ENCODE measurements at places on chromosomes 13 and 19.
A peak's percentile ranks its signal among the peaks of the same experiment; 100 is the strongest.

DNA sequence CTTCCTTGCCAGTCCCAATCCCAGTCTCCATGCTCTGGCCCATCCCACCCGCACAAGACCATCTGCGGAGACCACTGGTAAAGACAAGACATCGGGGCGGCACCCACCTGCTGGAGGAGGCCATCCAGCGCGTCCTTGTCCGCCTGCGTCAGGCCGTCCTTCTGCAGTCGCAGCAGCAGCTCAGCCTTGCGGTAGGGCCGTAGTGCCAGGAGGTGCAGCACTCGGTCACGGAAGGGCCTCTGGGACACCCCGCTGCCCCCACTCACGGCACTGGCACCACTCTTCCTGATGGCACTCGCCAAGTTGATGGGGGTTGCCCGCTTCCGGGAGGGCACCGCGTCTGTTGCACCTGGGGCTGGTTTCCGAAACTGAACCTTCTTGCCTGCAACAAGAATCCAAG is 23.5 kb upstream of the ISYNA1 start:
- DNase-seq = no peak

DNA sequence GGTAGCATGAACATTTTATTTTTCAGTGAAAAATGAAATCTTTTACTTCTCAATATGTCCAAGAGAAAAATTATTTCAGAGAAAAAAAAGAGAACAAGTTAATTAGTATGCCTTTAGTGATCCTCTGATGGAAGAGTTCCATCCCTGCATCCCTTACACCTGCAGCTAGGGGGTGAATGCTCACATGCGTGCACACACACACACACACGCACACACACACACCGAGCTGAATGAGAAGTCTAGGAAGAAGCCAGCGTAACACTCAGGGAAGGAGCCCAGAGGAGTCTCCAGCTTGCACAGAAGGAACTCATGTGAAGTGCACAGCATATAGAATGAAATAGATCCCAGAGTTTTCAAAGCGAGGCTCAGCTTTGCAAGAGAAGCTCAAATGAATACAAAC is 510.5 kb downstream of the IRS2 start:
- DNase-seq = peak; percentile 17

- no peak for DNase-seq
Measured at GRCh38 chr19:6710273-6711077, 10.0 kb downstream of the C3 start.

- DNase-seq = no peak
Measured at GRCh38 chr13:77865622-77866021, 53.0 kb downstream of the EDNRB start.

DNA sequence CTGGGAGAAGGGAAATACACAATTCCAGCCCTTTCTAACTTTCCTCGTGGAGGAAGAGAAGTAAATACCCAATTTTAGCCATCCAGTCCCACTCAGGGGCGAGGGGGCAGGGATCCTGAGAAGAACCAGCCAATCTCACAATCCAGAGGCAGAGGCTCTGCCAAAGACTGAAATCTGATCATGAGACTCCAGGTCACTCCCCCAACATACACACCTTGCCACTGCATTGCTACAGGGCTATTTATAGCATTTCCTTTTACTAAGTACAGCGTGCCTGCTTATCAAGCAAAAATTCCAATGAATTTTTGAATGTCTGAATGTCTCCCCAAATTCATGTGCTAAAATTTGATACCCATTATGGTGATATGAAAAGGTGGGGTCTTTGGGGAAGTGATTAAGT is 1687.5 kb downstream of the EFNB2 start:
- DNase-seq = no peak

DNA sequence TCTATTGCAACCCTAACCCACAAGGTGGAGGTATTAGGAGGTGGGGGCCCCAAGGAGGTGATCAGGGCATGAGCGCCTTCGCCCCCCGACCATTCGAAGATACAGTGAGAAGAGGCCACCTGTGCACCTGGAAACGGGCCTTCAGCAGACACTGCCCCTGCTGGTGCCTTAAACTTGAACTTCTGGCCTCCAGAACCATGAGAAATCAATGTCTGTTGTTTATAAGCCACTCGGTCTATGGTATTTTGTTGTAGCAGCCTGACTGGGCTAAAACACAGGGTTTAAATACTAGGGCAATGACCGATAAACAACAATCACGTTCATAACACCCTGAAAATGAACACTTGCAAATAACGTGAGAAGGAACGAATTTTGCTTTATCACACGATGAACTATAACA is 85.2 kb upstream of the USP29 start:
- no peak for DNase-seq

DNA sequence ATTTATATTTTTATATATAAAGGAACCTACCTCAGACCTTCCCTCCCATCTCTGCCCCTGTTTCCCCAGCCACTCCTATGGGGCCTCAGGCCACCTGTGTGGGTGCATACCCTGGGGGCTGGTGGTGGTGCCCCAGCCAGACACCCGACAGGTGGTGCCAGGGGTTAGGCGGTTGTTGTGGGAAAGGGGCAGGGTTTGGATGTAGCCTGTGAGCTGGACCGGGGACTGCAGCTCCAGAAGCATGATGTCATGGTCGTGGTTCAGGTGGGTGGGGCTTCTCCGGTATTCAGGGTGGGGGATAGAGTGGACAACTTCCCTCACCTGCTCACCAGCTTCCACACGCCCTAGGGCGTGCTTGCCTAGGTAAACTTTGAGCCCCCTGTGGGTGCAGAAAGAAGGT is 5.2 kb downstream of the KLK13 start:
- DNase-seq = no peak

DNA sequence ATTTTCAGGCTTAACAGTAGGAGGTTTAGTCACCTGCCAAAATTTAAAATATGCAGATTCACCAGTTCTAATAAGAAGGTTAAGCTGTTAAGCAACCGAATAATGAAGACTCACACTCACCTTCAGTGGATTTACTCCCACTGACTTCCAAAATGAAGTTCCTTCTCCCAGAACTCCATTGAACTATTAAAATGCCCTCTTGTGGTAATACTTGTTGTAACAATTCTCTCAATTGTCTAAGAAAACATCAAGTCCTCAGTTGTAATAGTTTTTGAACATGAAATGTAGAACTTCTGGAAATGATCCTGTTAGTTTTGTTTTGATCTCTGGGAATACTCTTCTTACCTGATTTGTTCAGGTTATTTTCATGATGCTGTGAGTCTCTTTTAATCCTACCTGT is 522.0 kb upstream of the ATXN8OS start:
- no peak for DNase-seq

DNA sequence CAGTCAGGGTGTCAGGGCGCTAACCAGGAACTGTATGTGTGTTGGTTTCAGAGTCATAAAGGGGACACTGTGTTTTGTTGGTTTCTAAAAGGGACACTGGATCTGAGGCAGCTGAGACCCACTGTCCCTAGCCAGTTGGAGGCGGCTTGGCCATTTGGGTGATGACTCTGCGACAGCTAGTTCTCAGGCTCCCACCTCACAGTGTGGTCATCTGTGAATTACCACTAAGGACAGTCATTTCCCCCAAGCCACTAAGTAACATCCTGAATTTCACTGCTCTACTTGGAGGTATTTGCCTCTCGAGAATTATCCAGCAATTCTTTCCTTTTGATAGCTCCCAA is 51.5 kb downstream of the EPS15L1 start:
- no peak for DNase-seq

- DNase-seq = no peak
Measured at GRCh38 chr19:13705928-13706447, 58.3 kb upstream of the MRI1 start.

DNA sequence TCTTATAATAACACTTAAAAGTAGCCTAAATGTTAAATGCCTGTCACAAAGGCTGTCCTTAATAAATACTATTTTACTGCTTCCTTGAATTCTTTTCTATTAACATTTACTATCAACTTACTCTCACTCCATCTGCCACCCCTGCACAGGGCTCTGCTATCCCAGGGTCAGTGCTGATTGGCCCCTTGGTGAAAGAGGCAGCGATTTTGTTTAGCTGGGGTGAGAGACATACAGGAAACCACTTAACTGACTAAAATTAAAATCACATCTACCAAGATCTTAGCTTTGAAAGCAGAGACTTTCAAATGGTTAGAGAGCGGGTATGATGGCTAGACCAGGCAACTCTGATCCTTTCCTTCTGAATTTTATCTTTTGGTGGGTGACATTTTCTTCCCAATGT is 149.9 kb upstream of the HTR2A start:
- no peak for DNase-seq

DNA sequence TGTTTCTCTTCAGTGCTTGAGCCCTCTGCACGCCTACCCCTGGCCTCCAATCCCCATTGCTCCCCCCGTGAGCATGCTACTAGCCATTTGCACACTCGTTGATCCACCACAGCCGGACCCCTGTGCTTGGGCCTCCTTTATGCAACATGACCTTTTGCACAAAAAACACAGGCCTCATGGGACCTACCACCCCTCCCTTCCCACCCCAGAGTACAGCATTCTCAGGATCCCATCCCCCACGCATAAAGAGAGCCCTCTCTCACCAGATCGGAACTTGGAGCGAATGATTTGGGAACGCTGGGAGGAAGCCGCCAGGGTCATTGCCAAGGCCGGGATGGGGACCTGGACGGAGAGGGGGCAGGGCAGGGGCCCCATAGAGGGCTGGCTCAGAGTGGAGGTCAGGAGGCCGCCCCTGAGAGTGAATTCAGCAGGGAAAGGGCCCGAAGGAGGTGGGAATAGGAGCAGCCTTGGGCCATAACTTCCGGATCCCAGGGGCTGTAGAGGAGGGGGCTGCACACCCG is 754 bp downstream of the MAMSTR start:
- no peak for DNase-seq

DNA sequence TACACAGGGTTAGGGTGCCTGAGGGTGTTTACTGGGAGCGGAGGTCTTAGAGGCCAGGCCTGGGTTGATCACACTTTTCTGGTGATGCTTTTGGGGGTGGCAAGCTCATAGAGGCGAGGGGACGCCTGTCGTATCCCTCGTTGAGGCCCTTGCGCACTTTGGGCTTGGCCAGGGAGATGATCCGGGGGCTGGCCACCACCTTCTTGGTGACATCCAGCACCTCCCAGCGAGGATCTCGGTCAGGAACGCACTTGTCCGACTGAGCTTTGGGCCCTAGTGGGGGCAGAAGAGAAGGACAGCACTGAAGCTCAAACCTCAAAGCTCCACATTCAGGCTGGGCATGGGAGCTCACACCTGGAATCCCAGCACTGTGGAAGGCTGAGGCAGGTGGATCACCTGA is 17.6 kb upstream of the MIER2 start:
- DNase-seq = no peak

DNA sequence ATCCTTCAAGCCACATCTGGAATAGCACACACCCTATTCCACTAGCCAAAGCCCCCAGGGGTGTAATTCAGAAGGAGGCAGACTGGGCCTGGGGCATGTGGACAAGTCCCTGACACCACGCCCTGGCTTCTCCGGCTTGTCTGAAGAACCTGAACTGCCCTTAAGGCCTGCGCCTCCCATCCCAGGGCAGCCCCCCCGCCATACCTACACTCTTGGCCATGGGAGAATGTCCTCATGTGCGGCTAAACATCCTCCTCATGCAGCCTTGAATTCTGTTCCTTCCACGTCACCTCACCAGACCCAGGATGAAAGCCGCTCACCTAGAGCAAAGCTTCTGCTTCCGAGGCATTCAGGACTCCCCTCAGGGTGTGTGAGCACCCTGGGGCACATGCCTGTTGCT is 24.3 kb upstream of the POU2F2 start:
- no peak for DNase-seq

- DNase-seq = no peak
Measured at GRCh38 chr13:91270031-91270430, 77.5 kb upstream of the MIR17HG start.

GRCh38 chr19:51467864-51468544 is 9.8 kb upstream of the SIGLEC8 start:
- no peak for DNase-seq

DNA sequence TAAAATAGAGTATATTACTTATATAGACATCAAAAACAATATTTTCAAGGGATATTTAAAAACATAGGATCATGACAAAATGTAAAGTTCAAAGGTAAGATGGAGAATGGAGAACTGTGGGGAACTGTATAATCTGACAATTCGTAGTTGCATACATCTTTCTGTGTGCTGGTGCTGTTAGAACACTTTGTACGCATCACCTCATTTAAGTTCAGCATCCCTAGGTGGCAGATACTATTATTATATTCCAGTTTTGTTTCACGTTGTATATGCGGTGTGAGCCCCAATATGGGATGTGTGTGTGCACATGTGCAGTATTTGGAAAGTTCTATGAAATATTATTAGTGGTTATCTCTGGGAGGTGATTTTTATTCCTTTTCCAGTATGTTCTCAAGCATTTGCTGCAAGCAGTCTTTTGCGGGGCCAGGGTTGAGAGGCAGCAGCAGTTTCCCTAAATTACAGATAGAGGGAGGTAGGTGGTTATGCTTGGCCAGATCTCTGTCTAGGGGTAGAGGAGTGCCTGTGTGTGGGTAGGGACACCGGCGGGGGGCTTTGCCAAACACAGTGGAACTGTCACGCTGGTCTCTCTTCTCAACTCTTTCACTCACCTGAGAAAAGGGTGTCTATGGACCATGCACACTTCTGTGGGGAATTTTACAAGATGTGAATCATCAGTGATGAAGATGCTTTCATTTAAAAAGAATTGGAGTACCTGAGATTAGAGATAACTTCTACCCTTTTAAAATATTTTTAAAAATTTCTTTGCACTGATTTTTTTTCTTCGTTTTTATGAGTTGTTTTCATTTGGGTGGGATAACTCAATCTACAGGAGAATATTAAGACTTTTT is 55.6 kb upstream of the ALOX5AP start:
- DNase-seq = peak; percentile 68

DNA sequence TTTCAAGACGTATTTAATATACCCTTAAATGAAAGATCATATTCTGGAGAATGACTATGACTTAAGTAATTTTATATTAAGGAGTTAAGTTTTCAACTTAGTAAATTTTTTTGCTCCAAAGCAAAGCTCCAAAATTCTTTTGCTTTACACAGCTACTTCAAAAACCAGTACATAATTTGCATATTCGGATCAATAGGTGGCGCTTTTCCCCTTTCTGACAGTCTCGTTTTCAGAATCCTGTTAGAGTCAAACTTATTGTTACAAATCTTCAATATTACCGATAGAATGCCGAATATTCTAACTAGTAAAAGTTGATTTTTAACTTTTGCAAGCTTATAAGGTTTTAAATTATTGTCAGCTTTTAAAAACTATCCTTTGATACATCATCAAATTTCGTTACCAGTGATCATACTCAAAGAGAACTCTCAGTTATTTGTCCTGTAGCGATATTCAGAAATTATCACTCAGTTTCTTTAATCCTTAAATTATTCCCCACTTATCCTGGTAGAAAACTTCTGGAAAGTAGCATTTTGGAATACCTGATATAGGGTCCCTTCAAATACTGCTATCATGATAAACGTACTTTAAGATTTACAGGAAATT is 852.7 kb upstream of the KLHL1 start:
- peak; percentile 23 for DNase-seq

- peak; percentile 95 for DNase-seq
Measured at GRCh38 chr19:6501740-6502648, at the start of gene TUBB4A. TSS of gene TUBB4A (minus strand) at chr19:6502309. CDS start at chr19:6502212, 97 bp downstream.

GRCh38 chr13:111341886-111342285 is 21.4 kb downstream of the TEX29 start:
- no peak for DNase-seq

- DNase-seq = no peak
Measured at GRCh38 chr13:64740493-64740892, 2489.6 kb downstream of the PCDH9 start.

Data from SK-N-SH (cell line).